ENCODE measurements at places on chromosomes 3 and 15.

- H3K4me3 ChIP-seq = no peak overlapping the region
- no peaks in the 10 kb centered on the region for H3K4me1 ChIP-seq
- no peaks in the 10 kb centered on the region for H3K36me3 ChIP-seq
- H3K27me3 ChIP-seq = no peaks in the 10 kb centered on the region
- no peak for DNase-seq
Observed at GRCh38 chr3:32848215-32848614, 30.4 kb downstream of the TRIM71 start.

- DNase-seq = no peak
- H3K4me3 ChIP-seq = no peak overlapping the region
- no peaks in the 10 kb centered on the region for H3K4me1 ChIP-seq
- 0 out of 2 replicates have a peak, but pooled peaks cover 3% of the 10 kb centered on the region for H3K27me3 ChIP-seq
Observed at GRCh38 chr3:129979905-129980304, 5.4 kb downstream of the TRH start.

DNA sequence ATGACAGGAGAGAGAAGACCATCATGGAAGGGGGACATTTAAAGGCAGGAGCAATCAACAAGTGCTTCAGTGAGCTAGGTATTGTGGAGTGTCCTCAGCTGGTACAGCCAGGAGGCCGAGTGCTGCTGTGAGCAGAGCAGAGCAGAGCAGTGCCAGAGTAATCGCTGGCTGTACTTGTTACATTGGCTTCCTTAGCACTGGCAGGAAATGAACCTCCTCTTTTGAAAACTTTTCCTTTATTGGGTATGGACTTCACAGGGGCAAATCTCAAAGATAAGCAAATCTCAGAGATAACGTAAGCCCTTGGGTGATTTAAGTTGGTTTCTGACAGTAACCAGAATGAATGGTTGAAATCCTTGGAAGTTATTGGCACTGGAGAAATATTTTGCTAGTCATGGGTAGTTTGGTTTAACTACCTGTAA lies 2.1 kb downstream of the SH3GL3 start:
- no peak overlapping the region for H3K27ac ChIP-seq
- H3K4me3 ChIP-seq = no peak overlapping the region
- no peak for DNase-seq
- H3K36me3 ChIP-seq = no peaks in the 10 kb centered on the region
- H3K27me3 ChIP-seq = no peaks in the 10 kb centered on the region

GRCh38 chr15:73026511-73027054 lies 25.7 kb upstream of the NEO1 start:
- no peak for DNase-seq
- H3K27ac ChIP-seq = no peak overlapping the region
- H3K36me3 ChIP-seq = no peaks in the 10 kb centered on the region
- peaks cover 21% of the 10 kb centered on the region for H3K27me3 ChIP-seq
- no peak overlapping the region for H3K4me3 ChIP-seq

- no peak overlapping the region for H3K4me3 ChIP-seq
- H3K36me3 ChIP-seq = no peaks in the 10 kb centered on the region
- H3K27me3 ChIP-seq = no peaks in the 10 kb centered on the region
- no peak for DNase-seq
- no peak overlapping the region for H3K27ac ChIP-seq
Observed at GRCh38 chr3:153113541-153113940, 48.5 kb upstream of the RAP2B start.

- no peaks in the 10 kb centered on the region for H3K36me3 ChIP-seq
- no peak overlapping the region for H3K27ac ChIP-seq
- no peak for DNase-seq
- H3K4me1 ChIP-seq = no peaks in the 10 kb centered on the region
Observed at GRCh38 chr15:55649058-55649423, 60.9 kb upstream of the PYGO1 start.

DNA sequence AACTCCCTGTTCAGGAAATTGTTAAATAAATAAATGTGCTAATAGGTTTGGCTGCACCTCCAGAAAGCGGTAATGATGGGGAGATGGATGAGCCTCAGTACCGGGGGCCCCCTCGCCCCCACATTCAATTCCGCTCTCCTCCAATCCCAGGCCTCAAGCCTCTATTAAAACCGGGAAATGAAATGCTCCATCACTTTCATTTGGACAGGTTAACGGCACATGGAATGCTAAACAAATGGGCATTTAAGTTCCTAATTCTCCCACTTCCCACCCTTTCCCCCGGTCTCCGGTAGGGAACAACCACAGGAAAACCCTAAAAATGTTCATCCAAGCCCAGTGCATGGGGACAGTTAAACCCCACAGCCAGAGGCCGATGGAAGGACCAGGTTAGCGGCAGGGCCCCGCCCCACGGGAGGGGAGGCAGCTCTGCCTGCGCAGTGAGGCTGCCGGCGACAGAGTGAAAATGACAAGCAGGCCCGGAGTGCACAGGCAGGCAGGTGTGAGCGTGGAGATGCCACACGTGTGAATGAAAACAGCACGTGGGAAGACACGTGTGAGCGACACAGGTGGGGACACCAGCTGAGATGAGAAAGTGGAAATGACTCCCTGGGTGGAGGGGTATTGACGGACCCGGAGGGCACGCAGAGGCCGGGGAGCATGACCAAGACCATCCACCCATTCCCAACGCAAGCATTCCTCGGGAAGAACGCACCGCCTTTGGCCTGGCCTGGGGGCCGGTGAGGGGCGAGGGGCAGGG lies 28.1 kb downstream of the RNU5B-1 start:
- no peak overlapping the region for H3K4me3 ChIP-seq
- no peaks in the 10 kb centered on the region for H3K4me1 ChIP-seq
- no peak for DNase-seq
- H3K27me3 ChIP-seq = no peaks in the 10 kb centered on the region
